Adrenal gland (tissue), 19 donors: ENCODE measurements at places on chromosomes 6 and 20. TPM values are rescaled to one million over a fixed set of nuclear protein-coding genes. Genes with fewer than 3 reads are reported as not detected.
A peak's percentile ranks its signal among the peaks of the same experiment; 100 is the strongest.

- DNase-seq, result no peak
Observed at GRCh38 chr20:25863536-25864325, 167.1 kb upstream of the ZNF337 start.

- peak; percentile 65 for DNase-seq
Observed at GRCh38 chr6:36593569-36594028, 563 bp upstream of the SRSF3 start.

DNA sequence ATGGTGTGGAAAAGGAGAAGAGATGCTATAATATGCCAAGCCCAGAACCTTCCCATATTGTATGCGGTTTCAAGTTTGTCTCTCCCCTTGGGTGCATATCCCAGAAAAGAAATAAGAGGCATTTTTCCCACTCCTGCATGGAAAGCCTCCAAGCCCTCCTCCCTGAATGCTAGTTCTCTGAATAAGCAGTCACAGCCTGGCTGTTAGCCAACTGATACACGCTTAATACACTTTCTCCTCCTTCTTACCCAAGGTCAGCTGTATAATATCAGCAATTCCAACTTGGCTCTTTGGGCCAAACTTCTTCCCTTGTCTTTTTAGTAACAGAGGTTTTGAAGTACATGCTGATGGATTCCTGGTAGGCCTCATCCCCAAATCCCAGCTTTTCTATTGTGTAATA is 440.1 kb downstream of the EPHA7 start:
- peak; percentile 10 for DNase-seq

GRCh38 chr6:149368065-149368464 is 32.0 kb upstream of the SUMO4 start:
- no peak for DNase-seq

DNA sequence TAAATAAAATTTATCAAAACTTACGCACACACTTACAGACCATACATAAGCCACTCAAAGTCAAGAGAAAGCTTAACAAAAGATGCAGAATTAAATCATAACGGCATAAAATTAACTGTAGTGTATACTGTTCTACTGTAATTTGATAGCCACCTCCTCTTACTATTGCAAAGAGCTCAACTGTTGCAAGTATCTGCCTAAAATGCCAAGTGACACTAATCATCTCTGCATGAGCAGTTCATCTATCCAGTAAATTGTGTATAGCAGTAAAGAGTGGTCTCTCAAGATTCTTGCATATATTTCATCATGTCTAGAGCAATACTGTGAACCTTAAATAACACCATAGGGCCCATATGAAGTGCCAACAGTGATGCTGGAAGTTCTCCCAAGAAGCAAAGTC is 12.3 kb downstream of the OR2H2 start:
- no peak for DNase-seq

- no peak for DNase-seq
Observed at GRCh38 chr20:1669304-1669703, 11.7 kb upstream of the SIRPG start.

Gene LPA
- not detected for total RNA-seq

Gene POU5F1
- total RNA-seq, result 2.2 TPM

Gene RNF39
- total RNA-seq, result not detected

Gene PPIL6
- 0.79 TPM for total RNA-seq
